Endothelial cell of umbilical vein (primary cell): ENCODE measurements at places on chromosomes 16 and 17.

- H3K27me3 ChIP-seq = no peaks in the 10 kb centered on the region
- DNase-seq = no peak
- peaks cover 40% of the 10 kb centered on the region for H3K4me1 ChIP-seq
- no peaks in the 10 kb centered on the region for H3K36me3 ChIP-seq
- no peak overlapping the region for H3K4me3 ChIP-seq
- peak overlapping the region; percentile 87 for H3K27ac ChIP-seq
Observed at GRCh38 chr17:7837408-7838088, 3.5 kb downstream of the KDM6B start.

- H3K27me3 ChIP-seq = no peaks in the 10 kb centered on the region
- H3K4me1 ChIP-seq = no peaks in the 10 kb centered on the region
- DNase-seq = no peak
- no peaks in the 10 kb centered on the region for H3K36me3 ChIP-seq
- H3K4me3 ChIP-seq = no peak overlapping the region
Observed at GRCh38 chr16:31131841-31132271, 3.7 kb downstream of the PRSS8 start.

DNA sequence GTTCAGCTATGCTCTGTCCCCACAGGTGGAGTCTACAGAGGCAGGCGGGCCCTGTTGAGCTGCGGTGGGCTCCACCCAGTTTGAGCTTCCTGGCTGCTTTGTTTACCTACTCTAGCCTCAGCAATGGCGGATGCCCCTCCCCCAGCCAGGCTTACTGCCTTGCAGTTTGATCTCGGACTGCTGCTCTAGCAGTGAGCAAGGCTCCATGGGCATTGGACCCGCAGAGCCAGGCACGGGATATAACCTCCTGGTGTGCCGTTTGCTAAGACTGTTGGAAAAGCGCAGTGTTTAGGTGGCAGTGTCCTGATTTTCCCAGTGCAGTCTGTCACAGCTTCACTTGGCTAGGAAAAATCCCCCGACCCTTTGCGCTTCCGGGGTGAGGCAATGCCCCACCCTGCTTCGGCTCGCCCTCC is 89.1 kb downstream of the BCAS3 start:
- no peak for DNase-seq
- no peaks in the 10 kb centered on the region for H3K36me3 ChIP-seq

GRCh38 chr17:83124871-83125514 is 45.6 kb downstream of the METRNL start:
- no peaks in the 10 kb centered on the region for H3K27me3 ChIP-seq
- H3K36me3 ChIP-seq = no peaks in the 10 kb centered on the region
- no peaks in the 10 kb centered on the region for H3K4me1 ChIP-seq
- H3K4me3 ChIP-seq = no peak overlapping the region
- DNase-seq = no peak

DNA sequence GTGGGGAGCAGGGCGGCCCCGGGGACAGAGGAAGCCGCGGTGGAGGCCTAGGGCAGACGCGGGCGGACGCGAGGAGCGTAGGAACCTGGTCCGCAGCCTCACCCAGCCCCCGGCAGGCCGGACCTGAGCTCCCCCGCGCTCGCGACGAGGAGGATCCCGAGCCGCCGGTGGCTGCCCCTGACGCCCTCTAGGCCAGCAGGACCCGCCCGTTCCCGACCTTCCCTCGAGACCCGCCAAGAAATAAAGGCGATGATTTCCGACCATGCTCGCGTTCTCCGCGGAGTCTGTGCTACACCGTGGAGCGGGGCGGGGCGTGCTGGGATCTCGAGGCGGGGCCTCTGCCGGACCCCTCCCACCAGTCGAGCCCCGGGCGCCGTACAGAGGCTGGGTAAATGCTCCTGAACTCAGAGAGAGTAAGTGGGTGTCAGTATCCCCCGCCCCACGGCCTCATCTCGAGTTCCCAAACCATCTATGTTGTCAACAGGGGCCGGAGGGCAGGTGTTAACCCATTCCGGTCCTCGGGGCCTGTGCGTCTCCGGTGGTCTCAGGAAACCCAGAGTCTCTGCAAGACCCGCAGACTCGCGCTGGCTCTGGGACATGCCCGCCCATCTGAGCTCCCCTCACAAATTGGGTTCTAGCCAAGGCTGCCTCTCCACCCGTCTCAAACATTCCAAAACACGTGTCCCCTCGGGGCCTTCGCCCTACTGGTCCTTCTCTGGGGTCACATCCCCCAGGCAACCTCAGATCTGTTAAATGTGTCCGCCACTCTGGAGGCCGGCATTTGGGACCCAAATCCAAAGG is 13.7 kb downstream of the SYCE1L start:
- H3K36me3 ChIP-seq = no peaks in the 10 kb centered on the region
- H3K27me3 ChIP-seq = no peaks in the 10 kb centered on the region
- peaks cover 17% of the 10 kb centered on the region for H3K4me1 ChIP-seq
- peak; percentile 62 for DNase-seq
- peak overlapping the region; percentile 48 for H3K27ac ChIP-seq
- H3K4me3 ChIP-seq = peak overlapping the region; percentile 57

- H3K4me1 ChIP-seq = no peaks in the 10 kb centered on the region
- H3K4me3 ChIP-seq = no peak overlapping the region
- H3K36me3 ChIP-seq = no peaks in the 10 kb centered on the region
- DNase-seq = peak; percentile 6
- no peaks in the 10 kb centered on the region for H3K27me3 ChIP-seq
- H3K27ac ChIP-seq = no peak overlapping the region
Observed at GRCh38 chr16:17578981-17579874, 108.5 kb upstream of the XYLT1 start.
